ENCODE measurements at places on chromosomes 7 and 10.

DNA sequence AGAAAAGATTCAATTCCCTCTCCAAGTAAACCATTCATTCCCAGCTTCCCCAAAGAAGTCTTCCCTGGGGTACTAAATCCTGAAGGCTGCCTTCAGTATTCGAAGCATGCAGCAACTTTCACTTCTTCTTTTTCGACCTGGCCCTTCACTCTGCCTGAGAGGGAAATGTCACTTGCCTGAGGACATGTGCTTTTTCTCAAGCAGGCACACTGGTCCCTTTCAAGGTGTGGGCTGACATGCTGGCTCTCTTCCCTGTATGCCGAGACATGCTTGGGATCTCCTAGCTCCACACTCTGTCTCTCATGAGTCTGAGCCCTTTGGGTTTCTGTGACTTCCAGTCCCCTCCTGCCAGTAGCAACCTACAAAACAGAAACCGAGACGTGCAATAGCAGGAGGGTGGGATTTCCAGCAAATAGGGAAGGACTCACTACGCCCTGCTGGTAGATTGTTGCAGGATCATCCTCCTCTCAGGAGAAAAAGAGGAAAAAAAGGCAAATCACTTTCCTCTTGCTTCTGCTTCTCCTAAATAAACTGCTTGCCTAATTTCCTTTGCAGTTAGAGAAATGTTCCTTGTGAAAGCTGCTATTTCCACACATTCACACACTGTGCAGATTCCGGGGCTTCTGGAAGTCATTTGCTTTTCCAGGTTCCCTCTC is 33.5 kb downstream of the FIGNL1 start:
- DNase-seq = no peak

DNA sequence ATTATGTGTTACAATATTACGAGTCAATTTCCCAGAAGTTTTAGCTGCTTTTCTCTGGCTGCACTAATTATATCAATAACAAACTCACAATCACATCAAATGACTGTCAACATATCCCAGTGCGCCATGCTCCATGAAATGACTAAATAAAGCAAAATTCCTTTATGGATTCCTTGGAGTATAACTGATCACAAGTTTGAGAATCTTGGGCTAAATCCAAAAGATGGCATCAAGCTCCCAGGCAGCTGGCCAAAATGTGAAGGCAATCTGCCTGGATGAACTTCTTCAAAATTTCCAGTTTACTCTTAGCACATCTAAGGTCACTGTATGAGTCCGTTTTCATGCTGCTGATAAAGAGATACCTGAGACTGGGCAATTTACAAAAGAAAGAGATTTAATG is 210.8 kb downstream of the CCSER2 start:
- no peak for DNase-seq

DNA sequence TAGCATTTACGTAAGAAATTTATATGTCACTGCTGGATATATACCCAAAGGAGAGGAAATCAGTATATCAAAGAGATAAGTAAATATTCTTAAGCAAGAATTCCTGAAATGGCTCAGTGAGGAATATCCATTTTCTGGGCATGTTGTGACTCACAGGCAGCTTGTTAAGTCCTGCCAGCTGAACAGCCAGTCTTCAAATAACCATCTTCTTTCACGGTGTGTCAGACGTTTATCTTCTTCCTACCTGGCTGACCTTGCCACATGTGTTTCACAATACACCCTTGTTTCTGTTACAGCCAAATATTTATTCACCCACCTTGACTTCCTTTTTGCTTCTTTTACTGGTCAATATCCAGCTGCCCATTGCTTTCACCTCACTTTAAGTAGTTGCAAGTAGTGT is 648.1 kb downstream of the ANKRD7 start:
- DNase-seq = no peak

GRCh38 chr7:44897309-44897708 is 12.0 kb upstream of the PURB start:
- DNase-seq = no peak

GRCh38 chr7:106346167-106346677 is 61.4 kb upstream of the NAMPT start:
- no peak for DNase-seq

GRCh38 chr10:381805-382204 is 246.6 kb downstream of the ZMYND11 start:
- DNase-seq = no peak

GRCh38 chr10:96389785-96390184 is 31.0 kb upstream of the OPALIN start:
- DNase-seq = no peak

DNA sequence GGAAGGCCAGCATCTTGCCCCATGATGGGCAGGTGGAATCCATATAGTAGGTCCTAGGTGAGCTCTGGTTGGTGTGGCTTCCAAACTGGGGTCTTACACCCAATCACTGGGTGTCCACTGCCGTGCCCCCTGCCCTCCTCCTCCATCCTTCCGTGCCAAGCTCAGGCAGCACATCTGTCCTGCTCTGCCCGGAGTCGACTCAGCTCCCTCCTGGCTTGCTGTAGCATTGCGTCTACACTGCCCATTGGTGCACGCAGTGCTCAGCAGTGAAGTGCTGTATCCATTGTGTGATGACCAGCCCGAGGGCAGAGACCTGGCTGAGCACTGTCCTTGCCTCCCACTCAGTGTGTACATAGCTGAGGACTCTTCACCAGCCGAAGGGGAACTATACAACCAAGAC is 148.4 kb downstream of the ADAM12 start:
- no peak for DNase-seq

DNA sequence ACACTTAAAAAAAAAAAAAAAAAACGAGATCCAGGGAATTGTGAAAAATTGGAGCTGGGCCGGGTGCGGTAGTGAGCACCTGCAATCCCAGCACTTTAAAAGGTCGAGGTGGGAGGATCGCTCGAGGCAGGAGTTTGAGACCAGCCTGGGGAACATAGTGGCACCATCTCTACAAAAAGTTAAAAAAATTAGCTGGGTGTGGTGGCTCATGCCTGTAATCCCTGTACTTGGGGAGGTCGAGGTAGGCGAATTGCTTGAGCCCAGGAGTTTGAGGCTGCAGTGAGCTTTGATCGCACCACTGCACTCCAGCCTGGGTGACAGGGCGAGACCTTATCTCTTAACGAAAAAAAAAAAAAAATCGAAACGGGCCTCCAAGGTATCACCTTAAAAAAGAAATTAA is 2.0 kb downstream of the CLDN4 start:
- no peak for DNase-seq

DNA sequence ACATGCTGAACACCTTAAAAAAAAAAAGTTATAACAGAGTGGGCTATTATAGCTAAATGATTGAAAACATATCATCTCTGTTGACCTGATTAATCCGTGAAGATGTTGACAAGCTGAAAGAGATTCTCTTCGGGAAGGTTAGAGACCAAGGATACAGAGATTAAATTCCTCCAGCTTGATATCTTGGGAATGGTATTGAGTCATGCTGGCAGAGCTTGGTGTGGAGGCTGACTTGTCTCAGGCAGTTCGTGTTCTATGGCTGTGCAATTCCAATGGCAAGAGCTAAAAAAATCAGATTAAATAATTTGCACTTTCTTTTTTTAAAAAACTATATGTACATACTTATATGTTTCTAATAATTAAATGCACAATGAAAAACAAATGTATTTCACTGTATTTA is 24.9 kb upstream of the CACNA2D1 start:
- DNase-seq = no peak

GRCh38 chr7:26574476-26574875 is 282.8 kb downstream of the SNX10 start:
- no peak for DNase-seq

- no peak for DNase-seq
Measured at GRCh38 chr7:85770332-85770731, 583.5 kb upstream of the SEMA3D start.

DNA sequence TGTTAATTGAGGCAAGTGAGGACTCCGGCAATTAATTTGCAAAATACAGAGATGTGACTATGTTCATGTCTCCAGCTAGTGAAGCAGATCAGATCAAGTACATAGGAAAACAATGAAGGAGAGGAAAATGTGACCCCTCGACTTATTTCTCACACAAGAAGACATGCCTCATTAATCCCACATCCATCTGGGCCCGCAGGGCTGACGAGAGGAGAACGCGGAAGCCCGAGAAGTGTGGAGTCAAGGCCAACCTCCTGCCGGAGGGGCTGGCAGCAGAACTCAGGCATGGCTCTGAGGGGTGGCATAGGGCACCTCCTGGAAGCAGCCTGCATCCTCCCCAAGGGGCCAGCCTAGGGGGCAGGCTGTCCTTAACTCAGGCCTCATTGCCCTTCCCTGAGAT is 54.4 kb downstream of the ZNF503 start:
- no peak for DNase-seq

GRCh38 chr7:132654150-132654549 is 77.9 kb upstream of the PLXNA4 start:
- DNase-seq = no peak

- no peak for DNase-seq
Measured at GRCh38 chr10:104601166-104601565, 39.9 kb upstream of the SORCS3 start.

DNA sequence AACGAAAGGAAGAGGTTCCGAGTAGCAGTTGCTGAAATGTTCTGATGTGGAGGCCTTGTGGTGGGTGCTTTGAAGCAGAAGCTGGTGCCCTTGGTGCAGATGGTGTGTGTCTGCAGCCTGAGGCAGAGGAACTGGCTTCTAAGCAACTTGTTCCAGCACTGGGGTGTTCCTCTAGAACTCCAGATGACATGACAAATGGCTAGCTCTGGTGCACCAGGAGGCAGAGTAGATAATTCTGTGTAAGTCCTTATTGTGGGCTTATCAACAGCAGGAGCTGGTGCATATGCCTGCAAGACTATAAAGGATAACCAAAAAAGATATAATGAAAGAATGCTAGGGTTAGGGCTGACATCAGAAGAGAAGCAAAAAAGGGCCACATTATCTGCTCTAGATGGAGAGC is 76.5 kb downstream of the ARL5B start:
- DNase-seq = no peak

DNA sequence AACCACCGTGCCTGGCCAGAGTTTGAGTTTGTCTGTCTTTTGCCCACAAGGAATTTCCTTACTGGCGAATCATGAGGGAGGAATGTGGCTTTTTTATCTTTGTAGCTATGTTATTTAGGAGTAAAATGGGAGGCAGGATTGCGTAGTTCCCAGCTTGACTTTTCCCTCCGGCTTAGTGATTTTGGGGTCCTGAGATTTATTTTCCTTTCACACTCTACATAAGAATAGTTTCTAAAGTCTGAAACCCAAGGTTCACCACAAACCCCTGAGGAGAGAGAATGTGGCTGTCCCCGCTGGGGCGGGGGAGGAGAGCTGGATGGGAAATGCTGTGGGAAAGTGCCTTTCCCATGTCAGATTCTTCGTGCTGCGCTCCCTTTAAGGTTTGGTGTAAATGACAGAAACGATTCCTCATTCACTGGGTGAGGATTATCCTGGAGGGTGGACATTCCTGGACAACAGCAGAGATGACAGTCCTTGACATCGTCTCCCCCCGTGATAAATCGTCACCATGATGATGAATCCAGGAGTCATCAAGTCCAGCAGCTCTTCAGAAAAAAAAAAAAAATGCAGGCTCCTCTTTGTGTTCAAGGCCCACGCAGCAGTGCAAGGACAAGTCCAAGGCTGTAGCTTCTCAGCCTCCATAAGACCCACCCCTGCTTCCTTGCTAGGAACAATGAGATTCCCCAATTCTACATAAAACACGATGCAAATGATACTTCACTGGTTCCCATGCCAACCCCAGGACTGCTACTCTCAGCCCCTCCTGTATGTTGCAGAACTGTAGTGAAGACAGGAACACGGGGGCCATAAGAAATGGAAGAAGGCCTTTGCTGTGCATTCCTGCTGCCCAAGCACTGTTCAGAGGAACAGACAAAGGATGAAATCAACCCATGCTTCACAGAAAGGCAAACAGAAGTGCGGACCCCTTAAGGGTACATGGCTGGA is 233.1 kb downstream of the CCDC3 start:
- DNase-seq = no peak

DNA sequence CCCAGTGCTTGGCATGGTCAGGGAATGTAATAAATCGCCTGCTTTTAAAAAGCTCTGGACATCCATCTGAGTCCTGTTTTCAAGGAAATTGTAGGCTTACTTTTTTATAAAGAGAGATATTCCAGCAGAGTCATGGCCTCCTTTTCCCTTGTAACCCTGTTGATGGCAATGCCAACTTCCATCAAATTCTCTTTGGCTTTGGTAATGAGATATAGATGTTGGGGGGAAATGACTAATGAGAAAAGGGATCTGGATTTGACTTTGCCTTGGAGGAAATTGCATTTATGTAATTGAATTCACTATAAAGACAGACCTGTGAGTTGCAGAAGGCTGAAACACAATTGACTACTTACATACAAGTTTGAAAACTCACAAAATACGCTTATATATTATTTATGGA is 347.5 kb downstream of the GPR158 start:
- no peak for DNase-seq

DNA sequence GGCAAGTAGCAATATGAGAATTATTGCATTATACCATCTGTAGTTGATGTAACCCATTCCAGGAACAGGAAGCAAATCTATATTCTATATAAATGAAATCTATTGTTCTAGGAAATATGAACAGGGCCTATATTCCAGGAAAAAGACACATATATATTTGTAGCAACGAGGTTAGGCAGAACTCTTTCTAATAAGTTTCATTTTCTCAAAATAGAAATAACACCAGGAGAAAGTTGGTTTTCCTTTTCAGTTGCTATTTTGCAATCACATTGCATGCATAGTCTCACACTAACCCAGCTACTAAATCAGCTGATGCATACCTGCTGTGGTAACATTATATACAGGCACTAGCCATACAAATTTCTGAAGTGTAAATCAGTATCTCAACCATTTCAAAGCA is 6.2 kb upstream of the IFIT2 start:
- DNase-seq = no peak

DNA sequence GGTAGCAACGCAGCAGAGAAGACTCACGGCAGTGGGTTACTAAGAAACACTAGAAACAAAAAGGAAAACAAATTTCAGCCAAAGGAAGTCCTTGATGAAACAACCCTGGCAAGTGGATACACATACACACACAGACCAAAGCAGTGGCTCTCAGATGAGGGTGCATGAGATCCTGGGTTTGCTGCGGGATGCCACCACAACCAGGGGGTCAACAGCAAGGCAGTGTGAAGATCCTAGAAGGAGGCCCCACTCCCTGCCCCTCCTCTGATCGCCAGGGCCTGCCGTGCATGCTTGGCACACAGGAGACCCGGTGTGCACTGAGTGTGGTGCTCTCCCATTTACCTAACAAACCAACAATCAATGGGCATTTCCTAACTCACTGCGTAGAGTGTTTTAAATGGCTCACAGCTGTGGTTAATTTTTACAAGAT is 252.3 kb upstream of the KLF14 start:
- DNase-seq = no peak

GRCh38 chr7:43649755-43650274 is 66.9 kb downstream of the STK17A start:
- DNase-seq = no peak
